NCI-H146 (cell line): ENCODE measurements at places on chromosomes 6 and 20.

GRCh38 chr20:63969838-63970713, at the start of gene ZNF512B:
ZNF512B (minus strand) TSS chr20:63969930; CDS start chr20:63967950, 1,980 bp downstream.
- DNase-seq: peak; percentile 66

DNA sequence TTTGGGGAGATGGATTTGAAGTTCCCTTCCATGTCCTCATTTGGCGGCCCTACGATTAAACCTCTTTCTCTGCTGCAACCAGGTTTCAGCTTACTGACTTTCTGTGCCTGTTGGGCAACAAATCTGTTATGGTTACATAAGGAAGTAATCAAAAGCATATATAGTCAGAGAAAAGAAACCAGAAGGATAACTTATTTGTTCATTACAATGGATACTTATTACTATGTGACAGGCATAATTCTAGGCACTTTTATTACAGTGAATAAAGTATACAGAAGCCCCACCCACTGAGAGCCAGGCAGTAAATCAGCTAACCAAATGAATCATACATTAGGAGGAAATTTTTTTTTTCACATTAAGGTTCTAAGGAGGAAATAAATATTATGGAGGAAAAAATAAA, 9.6 kb upstream of the TRIM31 start:
- no peak for DNase-seq

DNA sequence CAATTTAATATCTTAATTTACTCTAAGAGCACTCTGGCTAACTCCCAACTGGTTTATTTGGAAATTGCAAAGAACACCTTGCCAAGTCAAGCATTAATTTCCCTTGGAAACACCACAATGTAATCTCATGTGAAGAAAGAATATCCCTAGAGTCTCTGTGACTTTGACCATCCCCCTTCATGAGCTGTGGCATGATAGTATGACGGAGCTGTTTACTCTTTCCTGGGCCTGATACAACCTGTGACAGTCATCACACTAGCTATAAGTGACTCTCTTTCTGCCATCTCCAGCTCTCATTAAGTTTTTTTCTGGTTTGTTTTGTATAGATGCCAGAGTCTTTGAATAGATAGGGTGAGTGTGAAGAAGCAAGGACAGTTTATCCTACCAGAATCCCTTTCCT, 470.3 kb upstream of the JARID2 start:
- DNase-seq: no peak

DNA sequence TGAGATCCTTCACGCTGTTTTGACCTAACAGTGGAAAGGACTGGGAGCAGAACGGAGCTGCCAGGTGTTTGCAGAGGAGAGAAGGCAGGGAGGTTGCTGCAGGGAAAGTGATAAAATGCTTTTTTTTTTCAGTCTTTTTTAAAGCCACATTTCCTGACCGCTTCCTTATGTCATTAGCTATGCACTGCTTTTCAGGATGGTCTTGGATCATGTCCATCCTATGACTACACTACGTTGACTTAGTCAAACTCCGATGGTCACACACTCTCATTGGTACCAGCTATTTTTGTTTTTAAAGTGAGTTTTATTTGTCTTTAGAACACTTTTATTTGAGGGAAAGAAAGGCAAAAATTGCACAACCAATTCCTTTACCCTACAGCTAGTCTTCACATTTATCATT, 89.2 kb upstream of the EXOC2 start:
- DNase-seq: no peak

GRCh38 chr6:48611332-48611731, 500.3 kb upstream of the PTCHD4 start:
- DNase-seq: no peak

DNA sequence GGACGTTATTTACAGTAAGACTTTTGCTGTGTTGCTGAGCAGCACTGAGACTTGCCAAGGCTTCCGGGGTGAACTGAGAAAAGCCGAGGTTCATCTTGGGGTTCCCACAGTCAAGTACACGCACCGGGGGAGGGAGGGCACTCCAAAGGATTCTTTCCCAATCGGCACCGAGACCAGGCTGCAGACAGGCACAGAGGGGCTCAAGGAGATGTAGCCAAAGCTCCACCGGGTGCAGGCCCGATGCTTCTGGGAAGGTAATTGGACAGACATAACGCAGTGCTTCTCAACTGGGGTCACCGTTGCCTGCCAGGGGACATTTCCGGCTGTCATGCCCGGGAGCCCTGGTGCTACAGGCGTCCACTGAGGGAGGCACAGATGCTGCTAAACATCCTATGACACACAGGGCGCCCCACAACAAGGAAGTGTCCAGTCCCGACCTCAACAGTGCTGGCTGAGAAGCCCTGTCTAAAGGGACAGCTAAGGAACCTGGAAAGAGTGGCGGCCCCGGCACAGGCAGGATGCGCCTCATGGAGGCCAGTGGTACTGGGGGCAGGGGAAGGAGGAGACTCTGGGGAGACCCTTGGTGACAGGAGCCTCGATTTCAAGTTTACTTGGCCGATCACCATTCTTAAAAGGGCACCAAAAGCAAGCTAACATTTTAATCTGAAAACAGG, 92.9 kb downstream of the RAMACL start:
- DNase-seq: no peak

- no peak for DNase-seq
Measured at GRCh38 chr20:59300333-59301081, at the start of gene EDN3. EDN3 (plus strand) TSS chr20:59300611; CDS start chr20:59300813, 202 bp downstream.

- DNase-seq: no peak
Measured at GRCh38 chr20:47950913-47951283, 165.6 kb upstream of the SULF2 start.

GRCh38 chr6:158803733-158804143, 15.4 kb downstream of the EZR start:
- DNase-seq: no peak

GRCh38 chr6:15327271-15327670, 81.4 kb downstream of the JARID2 start:
- peak; percentile 31 for DNase-seq
